Activated CD4-positive, alpha-beta T cell treated with anti-CD3 and anti-CD28 coated beads for 24 hours (primary cell): ENCODE measurements at places on chromosomes 4 and X.

DNA sequence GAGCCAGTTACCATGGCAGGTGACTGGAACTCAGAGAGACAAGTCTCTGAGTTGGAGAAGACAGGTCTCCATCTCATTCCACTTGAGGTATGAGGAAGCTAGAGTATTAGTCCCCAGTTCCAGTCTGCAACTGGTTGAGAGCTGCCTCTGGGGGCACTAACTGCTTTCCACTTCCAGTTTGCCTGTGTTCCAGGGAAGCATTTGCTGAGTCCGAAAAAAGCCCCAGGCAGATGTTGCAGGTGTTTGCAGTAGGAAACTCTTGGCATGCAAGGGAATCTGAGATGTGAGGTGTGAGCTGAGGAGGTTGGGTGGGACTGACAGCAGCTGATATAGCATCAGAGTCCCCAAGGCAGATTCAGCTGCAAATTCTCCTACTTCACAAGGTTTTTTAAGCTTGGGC lies 272.2 kb upstream of the CASK start:
- DNase-seq, result no peak

GRCh38 chr4:89364541-89364940 lies 56.9 kb upstream of the GPRIN3 start:
- no peak for DNase-seq

DNA sequence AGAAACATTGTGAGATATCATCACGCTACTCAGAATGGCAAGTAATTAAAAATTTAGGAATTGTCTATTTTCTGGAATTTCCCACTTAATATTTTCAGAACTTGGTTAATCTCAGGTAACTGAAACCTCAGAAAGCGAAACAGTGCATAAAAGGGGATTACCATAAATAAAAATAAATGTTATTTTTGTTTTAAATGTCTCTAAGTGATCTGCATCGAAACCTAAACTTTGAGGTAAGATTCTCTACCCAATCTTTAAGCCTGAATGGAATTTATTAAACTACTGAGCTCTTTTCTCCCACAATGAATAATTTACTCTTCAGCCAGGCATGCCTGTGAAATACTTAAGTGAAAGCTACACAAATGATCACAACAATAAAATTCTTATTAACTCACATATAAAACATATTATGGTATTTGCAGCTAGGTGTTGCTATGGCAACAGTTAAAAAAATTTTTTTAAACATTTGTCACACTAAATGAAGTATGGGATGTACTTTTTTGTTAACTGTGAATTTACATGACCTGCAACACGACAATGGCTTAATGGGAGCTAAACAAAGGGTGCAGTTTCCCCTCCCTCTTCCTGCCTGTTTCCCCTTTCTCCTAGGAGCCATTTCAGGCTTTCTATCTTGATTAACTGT lies 220.2 kb upstream of the PRPS2 start:
- DNase-seq, result no peak

- DNase-seq, result no peak
These were observed 29.4 kb downstream of the DTHD1 start for GRCh38 chr4:36310793-36311192.

DNA sequence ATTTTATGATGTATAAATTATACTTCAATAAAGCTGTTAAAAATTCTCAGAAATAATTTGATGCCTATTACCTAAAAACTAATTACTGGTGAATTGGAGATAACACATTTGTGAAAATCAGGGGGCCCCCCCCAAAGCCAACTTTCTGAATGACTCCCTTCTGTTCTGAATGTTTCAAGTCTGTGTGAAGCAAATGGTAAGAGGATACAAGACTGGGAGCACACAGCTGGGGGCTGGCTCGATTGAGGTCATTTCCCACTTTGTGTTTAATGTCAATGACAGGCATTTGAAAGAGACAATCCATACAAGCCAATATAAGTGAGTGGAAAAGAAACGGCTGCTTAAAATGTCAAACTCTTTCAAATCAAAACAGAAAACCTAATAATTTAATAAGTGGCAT lies 155.8 kb downstream of the SH2D1A start:
- DNase-seq, result no peak

DNA sequence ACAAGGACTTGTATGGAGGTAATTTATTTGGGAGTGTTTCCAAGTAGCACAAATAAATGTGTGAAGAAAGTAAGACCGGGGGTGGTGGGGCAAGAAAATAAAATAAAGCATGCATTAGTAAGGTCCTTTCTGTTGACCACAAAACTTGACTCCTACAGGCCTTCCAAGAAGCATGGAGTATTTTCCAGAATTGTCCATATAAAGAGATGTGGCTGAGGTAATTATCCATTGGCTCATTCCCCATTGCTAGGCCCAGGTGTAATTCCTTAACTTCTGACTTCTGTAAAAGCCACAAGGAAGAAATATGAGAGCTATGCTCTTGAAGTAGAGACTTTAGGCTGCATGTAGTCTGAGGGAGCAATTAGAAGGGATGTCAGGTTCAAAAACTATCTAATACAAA lies 430.5 kb upstream of the PABPC4L start:
- DNase-seq, result no peak

DNA sequence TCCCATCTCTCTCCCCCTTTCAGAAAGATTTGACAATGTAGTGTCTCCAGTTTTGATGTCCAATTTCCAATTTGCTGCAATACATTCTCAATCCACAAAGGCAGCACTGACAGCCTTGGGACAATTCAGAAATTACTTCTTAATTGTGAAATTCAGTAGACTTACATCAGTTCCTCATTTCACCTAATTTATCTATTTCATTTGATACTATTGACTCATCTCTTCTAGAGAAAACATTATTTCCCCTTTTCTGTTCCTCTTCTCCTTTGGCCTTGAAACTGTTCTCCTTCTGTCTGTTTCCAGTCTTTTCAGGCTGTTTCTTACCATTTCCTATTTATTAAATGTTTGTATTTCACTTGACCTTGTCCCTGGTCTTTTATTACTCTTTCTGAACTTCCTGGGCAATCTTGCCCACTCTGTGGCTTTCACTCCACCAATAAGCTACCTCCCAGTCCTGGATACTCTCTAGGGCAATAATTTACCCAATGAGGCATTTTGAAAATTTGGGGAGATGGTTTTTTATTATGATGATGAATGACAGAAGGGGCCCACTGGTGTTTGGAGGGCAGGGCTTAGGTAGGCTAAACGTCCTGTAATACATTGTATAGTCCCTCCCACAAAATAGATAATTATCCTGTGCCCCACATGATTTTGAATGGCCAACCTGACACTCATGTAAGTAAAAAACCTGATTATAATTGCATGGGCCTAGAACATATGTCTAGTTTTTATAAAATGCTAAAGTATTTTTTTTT lies 498.0 kb upstream of the BOD1L1 start:
- DNase-seq, result no peak

DNA sequence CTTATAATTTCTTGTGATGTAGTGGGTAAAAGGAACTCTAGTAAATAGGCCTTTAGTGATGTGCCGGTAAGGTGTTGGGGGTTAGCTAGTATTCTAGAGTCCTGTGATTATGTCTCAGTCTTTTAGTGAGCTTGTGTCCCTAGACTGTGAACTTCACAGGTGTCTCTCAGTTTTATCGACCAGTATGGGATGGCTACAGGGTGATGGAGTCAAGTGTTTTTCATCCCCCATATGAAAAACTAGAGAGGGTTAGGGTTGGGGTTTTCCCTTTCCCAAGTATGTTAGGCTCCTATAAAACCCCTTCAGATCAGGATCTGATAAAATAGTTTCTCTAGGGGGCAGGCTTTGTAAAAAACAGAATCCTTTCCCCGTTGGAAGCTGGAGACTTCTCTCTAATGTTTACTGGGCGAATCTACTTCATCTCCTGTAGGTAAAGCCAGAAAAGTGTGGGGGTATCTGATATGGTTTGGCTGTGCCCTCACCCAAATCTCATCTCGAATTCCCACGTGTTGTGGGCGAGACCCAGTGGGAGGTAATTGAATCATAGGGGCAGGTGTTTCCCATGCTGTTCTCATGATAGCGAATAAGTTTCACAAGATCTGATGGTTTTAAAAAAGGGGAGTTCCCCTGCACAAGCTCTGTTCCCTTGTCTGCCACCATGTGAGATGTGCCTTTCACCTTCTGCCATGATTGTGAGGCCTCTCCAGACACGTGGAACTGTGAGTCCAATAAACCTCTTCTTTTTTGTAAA lies 120.8 kb downstream of the DTHD1 start:
- DNase-seq, result no peak
